ENCODE measurements at places on chromosomes 7 and 10.

DNA sequence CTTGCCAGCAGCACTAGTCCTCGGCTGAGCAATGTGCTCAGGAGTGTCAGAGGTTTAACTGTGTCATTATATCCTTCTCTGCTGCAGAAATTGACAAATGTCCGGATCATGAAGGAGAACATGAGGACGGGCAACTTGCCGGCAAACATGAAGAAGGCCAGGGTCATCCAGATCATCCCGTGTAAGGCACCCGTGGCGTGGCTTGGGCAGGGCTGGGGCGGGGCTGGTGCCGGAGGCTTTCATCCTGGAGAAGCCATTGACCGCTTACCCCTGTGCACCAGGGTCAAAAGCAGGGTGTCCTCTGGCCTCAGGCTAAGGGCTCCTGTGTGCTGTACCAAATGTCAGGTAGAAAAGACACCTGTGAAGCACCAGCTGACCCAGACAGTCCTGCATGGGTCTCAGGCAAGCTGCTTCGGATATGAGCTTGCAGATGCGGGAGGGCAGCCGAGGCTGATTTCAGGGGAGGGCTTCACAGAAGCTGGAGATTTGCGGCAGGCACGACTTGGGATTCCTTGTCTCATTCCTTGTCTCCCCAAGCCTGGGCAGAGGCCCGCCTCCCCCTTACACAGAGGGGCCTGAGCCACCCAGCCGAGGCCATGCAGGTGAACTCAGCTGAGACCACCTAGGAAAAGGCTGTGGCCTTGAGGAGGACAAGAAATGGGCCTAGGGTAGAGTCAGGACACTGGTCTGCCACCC, 55.4 kb downstream of the MKI67 start:
- no peak for DNase-seq

DNA sequence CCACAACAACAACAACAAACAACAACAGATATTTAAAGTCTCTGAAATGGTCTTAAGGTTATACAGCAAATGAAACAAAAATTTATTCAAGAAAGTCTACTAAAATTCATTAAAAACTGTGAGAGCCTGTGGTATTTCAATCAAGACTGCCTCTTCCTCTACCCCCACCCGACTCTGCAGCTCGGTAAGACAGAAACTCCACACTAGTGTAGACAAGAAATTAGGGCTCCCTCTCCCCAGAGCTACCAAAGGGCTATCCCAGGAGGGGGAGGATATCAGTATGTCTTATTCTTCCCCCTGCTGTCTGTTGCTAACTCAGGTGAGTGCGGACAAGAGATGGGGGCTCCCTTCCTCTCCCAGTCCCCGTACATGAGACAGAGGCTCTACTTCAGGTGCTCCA, 71.0 kb upstream of the TMEM140 start:
- no peak for DNase-seq

DNA sequence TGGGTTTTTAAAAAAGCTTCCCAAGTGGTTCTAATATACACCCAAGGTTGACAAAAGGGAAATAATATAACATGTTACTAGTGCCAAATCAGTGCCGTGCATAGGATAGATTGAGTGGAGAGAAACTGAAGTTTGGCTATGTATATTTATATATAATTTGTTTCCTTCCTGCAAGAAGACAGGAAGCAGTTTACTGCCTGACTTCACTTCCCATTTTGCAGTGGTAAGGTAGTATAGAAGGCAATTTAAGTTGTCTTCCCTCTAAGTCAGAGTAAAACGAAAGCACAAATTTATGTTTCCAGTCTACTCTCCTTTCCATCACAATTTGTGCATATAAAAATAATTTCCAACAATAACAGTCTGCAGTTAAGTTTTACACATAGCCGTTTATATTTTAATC, 3.4 kb upstream of the HYCC1 start:
- no peak for DNase-seq

- DNase-seq: no peak
Observed at GRCh38 chr7:27961255-27961654, 219.3 kb downstream of the JAZF1 start.

DNA sequence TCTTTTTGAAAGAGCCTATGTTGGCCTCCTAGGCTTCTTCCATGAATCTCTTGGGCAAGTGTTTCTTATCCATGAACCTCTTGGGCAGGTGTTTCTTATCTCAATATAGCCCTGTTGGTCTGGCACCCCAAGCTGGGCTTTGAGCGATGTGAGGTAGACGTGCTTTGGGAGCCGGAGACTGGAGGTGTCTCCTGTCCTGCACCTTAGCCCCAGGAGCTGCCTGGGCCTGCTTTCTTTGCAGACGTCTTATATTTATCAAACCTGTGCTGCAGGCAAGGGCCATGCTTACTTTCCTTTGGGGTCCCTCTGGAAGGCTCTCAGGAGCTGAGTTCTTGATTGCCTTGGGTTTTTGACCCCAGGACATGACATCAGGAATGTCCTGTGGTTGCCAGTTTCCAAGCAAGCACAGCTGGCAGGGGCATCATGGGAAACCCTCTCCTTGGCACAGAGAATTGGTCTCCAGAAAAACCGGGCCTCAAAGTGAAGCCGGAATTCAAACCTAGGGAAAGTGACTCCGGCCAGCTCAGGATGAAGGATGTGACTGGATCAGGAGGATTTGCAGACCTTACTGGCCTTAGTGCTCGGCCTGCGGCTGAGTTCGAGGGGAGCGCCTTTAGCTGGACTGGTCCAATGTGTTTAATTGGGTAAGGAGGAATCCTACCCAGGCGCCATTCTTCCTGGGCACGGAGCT, 2.8 kb downstream of the JAKMIP3 start:
- DNase-seq: no peak

- no peak for DNase-seq
Observed at GRCh38 chr10:61135276-61135721, 191.3 kb upstream of the RHOBTB1 start.

GRCh38 chr10:129343141-129343540, 123.9 kb upstream of the MGMT start:
- DNase-seq: no peak

DNA sequence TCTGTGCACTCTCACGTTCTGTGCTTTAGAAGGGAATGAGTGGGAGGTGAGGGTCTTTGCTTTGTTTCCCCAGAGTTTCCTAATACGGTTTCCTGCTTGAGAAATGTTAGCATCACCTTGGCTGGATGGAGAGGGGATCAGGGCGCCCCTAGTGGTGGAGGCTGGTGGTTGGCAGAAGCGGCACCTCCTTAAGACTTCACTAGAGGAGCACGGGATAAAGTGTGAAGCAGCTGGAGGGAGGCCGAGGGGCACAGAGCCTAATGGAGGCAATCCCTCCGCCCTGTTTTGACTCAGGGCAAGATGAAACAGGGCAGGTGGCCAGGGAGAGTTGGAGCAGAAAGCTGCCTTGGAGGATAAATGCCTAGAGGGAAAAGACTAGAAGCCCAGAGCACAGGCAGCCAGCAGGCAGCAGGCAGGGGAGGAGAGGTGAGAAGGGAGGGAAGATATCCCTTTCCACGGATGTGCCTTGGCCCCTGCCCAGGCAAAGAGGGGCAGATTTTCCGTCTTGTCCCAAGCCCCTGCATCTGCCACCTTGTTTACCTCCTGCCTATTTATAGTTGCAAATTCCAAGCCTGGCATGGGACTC, 56.0 kb upstream of the BTRC start:
- peak; percentile 35 for DNase-seq

DNA sequence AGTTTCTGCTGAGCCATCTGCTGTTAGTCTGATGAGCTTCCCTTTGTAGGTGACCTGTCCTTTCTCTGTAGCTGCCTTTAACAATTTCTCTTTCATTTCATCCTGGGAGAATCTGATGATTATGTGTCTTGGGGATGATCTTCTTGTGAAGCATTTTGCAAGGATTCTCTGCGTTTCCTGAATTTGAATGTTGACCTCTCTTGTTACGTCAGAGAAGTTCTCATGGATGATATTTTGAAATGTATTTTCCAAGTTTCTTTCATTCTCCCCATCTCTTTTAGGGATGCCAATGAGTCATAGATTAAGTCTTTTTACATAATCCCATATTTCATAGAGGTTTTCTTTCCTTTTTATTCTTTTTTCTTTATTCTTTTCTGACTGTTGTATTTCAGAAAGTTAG, 184.2 kb upstream of the BET1 start:
- DNase-seq: no peak

- DNase-seq: no peak
Observed at GRCh38 chr10:1966712-1967376, 229.5 kb upstream of the ADARB2 start.

All from globus pallidus (tissue), 1 donor.